ENCODE measurements at places on chromosomes 3 and 15.

- no peak for DNase-seq
These were observed 402.4 kb upstream of the PDZRN3 start for GRCh38 chr3:74027121-74027520.

GRCh38 chr3:94183551-94183950 lies 120.7 kb downstream of the NSUN3 start:
- DNase-seq = no peak

DNA sequence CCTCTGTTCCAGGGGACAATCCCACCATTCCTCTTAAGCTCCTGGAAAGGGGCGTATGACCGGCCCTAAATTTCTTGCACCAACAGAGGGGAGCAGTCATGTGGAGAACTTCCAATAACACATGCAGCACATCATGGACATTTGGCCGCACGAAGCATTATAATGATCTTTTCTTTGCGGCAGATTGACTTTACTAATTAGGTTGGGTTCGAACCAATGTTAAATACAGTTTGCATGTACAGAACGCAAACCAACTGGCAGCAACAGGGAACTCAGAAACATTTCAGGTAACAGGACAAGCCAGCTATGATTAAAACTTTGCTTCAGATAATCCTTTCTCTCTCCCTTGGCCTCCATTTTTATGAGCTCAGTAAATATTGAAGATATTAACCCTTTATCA lies 100.8 kb upstream of the ADPGK start:
- DNase-seq = no peak

GRCh38 chr3:52790337-52790736 lies 4.3 kb upstream of the ITIH3 start:
- DNase-seq = no peak

DNA sequence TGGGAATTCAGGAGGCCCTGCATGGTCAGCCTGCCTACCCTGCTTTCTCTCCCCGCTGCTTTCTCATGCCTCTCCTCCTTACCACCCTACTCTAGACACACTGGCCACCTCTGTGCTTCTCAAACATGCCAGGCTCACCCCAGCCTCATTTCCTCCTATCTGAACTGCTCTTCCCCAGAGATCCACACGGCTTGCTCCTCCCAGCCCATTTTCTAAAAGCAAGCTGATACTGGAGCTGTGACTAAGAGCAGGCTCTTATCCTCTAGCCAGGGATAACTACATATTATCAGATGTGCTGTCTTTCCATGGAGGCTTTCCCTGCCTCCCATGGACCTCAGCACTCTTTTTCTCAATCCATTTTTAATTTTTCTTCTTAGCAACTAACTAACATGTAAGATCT lies 85.9 kb downstream of the BOC start:
- DNase-seq = no peak

DNA sequence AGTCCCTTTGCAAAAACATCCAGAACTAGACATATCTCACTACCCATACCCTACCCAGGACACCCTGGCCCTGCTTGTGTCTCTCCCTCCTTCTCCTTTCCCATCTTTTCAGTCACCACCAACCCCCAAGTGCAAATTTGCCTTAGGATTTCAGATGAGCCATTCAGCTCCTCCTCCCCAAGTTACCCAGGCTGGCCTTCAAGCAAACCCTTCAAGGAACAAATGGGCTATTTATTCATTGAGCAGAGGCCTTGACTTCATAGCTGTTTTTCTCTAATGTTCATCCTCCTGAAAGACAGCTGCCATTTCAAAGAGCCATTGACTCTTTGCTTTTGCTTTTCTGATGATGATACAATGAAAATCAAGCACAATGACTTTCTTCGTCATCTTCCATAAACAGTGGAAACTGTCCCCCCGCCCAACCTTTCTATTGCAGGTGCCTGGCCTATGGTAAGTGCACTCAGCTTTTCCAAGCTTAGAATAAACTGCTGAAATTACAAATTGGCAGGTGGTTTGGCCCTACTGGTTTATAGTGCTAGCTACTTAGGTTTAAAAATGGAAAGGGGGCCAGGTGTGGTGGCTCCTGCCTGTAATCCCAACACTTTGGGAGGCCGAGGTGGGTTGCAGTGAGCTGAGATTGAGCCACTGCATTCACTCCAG lies 26.1 kb upstream of the KLHL6 start:
- no peak for DNase-seq

- peak; percentile 27 for DNase-seq
These were observed 27.8 kb upstream of the ATP13A3 start for GRCh38 chr3:194514626-194515025.

- DNase-seq = no peak
These were observed 36.2 kb upstream of the CPNE4 start for GRCh38 chr3:132071043-132071442.

- no peak for DNase-seq
These were observed 77.5 kb downstream of the RAD18 start for GRCh38 chr3:8885536-8886316.

DNA sequence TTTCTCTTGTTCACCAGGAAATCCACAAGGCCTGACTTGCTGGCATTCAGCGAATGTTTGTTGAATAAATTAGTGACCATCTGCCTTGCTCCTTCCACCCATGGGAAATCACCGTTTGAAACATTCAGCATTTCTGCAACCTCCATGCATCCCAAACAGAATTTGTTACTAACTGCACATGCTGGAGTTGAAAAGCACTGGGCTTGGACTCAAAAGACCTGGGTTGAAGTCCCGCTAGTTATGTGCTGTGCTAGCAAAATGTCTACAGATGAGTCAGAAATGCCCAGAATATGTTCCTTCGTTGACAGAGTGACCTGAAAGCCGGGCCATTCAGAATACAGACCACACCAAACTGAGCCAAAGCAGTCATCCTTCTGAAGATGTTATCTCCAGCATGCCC lies 144.6 kb downstream of the ALDH1A2 start:
- DNase-seq = no peak

GRCh38 chr15:67079361-67079760 lies 14.0 kb downstream of the SMAD3 start:
- DNase-seq = no peak

DNA sequence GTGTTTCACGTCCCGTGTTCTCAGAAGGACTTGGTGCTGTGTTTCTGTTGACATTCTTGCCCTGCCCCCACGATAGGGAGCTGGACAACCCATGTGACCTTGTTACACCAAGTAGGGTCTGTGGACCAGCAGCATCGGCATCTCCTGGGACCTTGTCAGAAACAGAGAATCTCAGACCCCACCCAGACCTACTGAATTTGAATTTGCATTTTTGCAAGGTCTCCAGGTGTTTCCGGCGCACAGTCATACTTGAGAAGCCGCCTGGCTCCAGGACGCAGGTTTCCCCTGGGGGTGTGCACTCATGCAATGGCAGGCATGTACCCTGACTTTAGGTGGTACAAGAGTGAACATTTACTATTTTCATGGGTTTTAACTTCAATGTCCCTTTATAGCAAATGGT lies 117.9 kb downstream of the TLE3 start:
- no peak for DNase-seq

GRCh38 chr3:187064210-187065115 lies 74.8 kb downstream of the RPL39L start:
- DNase-seq = no peak

DNA sequence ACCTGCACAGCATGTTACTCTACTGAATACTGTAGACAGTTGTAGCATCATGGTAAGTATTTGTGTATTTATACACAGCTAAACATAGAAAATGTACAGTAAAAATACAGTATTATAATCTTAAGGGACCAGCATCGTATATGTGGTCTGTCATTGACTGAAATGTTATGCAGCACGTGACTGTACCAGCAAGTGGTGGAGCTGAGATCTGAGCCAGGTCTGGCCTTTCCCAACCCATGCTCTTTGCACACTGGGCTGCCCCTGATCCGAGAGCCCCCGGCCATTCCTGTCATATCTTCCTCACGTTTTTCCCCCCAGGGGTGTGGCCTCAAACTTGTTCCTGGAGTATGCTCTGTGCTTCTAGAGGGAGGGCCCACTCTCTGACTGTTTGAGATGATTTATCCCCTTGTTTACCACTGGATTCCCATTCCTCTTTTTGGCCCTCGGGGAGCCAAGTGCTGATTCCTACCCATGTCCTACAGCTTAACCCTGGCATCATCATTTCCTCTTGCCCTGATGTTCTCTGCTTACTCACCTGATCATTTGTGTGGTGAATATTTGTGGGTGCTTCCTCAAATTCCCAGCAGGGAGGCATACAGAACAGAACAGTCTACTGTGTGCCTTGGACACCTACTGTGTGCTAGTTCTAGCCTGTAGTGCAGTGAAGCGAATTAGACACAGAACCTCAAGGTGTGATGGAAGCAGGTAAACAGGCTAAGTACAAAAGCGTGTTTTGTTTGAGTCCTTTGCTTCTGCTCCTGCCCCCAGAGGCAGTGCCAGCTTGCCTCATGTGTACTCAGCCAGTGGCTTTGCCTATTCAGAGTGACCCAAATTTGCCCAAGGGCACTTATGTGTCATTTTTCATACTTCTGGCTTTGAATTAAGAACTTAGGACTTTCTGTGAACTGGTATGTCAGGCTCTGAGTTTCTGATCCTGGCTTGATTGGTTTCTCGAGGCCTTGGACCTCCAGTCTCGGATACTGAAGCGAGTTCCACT lies 21.0 kb downstream of the CSRNP1 start:
- DNase-seq = no peak

DNA sequence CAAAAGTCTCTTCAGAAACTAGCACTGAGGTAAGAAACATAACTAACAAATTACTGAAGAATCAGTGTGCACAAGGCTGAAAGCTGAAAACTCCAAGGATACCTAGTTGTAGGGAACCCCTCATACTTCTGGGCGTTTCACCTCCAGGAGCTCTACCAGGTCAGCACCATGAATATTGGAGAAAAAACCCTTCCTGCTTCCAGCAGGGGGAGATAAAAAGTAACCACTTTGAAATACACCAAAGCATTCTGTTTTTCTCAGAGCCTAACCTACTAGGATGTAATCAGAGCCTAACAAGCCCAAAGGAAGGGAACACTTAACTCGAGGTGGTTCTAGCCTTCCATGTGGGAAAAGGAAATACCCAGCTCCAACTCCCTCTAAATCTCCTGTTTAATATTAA lies 175.8 kb upstream of the MME start:
- no peak for DNase-seq

GRCh38 chr3:151144760-151145159 lies 58.3 kb downstream of the GPR171 start:
- DNase-seq = no peak

GRCh38 chr3:151439652-151440125 lies 21.2 kb downstream of the IGSF10 start:
- DNase-seq = peak; percentile 3

DNA sequence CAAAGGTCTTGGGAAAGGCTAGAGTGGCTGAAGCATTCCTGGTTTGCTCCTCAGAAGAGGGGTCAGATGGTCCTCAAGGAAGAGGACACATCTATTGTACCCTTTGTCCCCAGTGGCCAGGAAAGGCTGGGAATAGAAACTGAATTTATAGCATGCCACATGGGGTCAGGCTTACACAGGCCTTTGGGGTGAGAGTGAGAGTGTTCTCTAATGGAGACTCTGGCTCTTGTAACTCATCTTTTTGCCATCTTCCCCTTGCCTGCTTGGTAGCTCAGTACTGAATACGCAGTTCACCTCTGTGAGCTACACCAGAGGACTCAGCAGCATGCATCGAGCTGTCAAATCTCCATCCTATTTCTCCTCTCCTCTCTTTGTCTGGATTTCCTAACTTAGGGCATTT lies 87.5 kb downstream of the ATP2B2 start:
- no peak for DNase-seq

DNA sequence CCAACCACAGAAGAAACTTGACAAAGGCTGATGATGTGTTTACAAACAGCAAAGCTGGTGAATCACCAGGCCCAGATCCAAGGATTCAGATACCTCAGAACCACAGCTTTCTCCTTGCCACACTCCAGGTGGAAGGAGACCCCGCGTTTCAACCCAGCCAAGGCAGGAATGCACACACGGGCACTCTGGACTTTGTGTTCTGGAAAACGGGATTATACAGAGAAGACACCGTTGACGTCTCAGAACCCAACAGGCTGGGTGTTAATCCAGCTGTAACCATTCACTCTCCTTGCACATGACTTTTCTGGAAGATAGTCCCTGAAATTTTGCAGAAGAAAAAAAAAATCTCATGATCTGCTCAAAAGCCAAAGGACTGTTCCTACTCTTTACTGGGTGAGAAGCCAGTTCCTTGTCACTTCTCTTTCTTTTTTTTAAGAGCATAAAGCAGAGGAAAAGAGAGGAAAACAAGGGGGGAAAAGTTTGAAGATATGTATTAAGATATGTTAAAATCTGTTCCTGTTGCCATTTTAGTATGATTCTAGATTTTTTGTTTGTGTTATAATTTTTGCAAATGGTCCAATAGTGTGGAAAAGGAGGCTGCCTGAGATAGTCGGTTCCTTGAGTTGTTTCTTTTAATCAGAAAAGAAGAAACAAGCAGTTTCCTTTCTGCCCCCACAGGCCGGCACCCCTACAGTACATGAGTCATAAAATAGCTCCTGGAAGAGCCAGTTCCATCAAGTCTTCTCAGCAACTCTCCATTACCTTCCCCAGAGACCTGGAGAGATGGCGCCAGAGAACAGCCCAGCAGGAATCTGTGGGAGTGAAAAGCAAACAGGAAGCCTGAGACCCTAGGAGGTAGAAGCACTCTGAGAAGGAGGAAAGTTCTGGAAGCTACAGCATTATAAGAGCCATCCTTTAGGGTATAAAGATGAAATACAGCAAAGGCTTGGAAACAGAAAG lies 73.1 kb downstream of the RORA start:
- DNase-seq = no peak

GRCh38 chr15:77514641-77515402 lies 94.1 kb downstream of the HMG20A start:
- no peak for DNase-seq

DNA sequence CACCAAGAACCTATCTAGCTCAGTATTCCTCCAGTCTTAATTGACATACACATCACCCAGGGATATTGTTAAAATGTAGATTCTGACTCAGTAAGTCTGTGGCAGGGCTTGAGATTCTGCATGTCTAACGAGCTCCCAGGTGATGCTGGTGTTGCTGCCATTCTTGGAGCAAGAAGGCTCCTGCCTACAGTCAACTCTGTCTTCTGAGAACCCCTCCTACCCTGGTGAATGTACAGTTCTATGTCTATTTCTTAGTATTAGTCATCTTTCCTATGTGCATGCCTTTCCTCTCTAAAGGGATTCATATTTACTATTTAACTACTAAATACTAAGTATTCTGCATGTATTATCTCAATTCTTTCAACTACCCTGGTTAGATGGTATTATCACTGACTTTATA lies 268.7 kb downstream of the EDEM1 start:
- no peak for DNase-seq

DNA sequence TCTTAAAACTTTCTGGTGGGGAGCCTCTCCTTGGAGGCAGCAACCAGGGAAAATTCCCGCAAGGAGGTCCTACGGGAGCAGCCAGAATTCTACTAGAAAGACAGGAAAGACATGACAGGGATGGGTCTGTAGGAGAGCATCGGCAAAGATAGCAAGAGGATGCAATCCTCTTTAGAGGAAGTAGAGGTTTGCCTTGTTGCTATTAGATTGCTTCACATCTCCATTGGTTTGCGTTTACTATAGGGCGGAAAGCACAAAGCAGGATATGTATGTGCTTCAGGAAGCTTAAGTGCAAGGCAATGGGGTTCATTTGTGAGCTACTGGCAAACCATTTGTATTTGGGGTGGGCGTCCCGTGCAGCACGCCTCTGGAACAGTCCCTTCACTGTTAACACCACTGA lies 193.0 kb downstream of the RORA start:
- DNase-seq = no peak

GRCh38 chr3:73621388-73621787 lies 3.4 kb downstream of the PDZRN3 start:
- no peak for DNase-seq

- no peak for DNase-seq
These were observed 189.3 kb downstream of the PLCH1 start for GRCh38 chr3:155555479-155556060.

GRCh38 chr3:169062501-169062900 lies 601.0 kb downstream of the MECOM start:
- no peak for DNase-seq
